Endothelial cell (in vitro differentiated cells): ENCODE measurements at places on chromosomes 2 and 18.
A peak's percentile ranks its signal among the peaks of the same experiment; 100 is the strongest.

DNA sequence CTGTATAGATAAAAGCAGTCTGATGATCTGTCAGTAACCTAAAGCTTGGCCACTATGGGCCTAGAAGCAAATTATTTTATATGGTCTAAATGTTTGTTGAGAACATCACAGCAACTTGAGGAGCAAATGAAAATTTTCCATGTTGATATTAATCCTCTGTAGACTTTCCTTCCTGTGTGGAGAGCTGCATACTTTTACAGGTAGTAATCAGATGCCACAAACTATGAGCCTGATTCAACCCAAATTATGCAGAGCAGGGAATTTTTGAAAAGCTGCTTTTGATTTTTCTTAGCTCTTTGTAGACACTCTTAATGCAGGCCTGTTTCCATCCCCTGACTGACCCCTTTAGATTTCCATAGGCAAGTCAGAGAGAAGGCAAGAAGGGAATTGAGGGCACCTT lies 17.3 kb downstream of the PAX3 start:
- DNase-seq: no peak

GRCh38 chr2:219475697-219476651 lies 22.7 kb upstream of the GMPPA start:
- peak; percentile 87 for DNase-seq

DNA sequence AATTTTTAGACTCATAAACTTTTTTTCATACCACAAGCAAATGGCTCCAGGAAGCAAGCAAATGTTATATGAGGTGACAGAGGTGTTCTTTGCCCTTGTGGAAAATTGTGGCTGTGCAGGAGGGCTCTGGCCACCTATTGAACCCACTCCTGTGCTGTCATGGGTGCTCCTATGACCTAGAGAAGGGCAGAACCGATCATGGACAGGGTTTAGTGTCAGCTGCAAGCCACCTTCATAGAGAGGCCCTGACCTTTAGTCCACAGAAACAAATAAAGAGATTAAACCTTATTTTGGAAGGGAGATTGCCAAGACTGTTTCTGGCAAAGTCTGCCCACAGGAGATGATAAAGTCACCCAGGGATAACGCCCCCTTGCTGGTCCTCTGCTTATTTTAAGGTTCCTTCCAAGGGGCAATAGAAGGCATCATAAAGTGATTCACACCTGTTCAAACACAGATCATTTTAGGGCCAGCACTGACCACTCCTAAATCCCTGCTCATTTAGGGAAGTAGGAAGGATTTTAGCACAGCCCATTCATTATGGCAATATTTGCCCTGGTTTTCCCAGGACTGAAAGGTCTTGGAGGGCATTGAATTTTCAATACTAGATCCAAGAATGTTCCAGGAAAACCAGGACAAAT lies 26.1 kb upstream of the STAT4 start:
- DNase-seq: no peak

- no peak for DNase-seq
These were observed 813.7 kb upstream of the ACVR2A start for GRCh38 chr2:147030966-147031720.

- DNase-seq: peak; percentile 96
These were observed 213.6 kb downstream of the TNS1 start for GRCh38 chr2:217789003-217789735.

GRCh38 chr2:171673905-171674304 lies 13.4 kb upstream of the DYNC1I2 start:
- DNase-seq: no peak
